ENCODE measurements at places on chromosomes 3 and 15.

- DNase-seq = no peak
Observed at GRCh38 chr3:157906627-157907026, 199.6 kb downstream of the SHOX2 start.

GRCh38 chr3:190516416-190516815, 2.5 kb downstream of the IL1RAP start:
- no peak for DNase-seq

- no peak for DNase-seq
Observed at GRCh38 chr3:150443331-150443741, 35.2 kb downstream of the TSC22D2 start.

DNA sequence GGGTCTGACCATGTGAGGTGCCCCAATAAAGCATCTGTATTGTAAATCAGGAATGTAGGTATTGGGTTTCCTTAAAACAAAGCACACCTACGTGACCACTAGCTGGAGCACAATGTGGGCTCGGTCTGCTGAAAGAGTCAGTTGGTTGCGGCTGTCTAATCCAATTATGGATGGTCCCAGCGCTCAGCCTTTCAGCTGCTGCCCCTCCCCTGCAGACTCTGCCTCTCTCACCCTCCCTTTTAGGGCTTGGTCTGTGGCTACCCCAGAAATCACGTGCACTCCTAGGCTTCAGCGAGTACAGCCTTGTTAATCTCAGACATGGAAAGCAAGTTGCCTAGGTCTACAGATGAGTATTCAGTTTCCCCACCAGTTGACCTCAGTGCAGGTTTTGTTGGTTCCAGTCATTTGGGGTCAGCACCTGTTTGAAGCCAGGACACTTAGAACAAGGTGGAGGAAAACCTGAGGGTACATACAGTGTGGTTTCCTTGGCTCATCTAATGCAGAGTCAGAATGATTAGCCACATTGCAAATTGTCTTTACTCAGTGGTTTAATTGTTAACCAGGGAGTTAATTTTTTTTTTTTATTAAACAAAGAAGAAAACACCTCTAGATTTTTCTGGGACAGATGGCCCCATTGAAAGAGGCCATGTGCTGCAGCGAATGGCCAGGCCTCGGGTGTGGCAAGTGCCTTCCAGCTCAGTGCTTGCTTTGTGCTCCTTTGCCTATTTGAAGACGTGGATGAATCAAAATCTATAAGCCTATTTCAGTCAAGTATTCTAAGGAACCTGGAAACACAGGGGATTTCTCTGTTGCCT, 137.7 kb downstream of the IGF1R start:
- no peak for DNase-seq

DNA sequence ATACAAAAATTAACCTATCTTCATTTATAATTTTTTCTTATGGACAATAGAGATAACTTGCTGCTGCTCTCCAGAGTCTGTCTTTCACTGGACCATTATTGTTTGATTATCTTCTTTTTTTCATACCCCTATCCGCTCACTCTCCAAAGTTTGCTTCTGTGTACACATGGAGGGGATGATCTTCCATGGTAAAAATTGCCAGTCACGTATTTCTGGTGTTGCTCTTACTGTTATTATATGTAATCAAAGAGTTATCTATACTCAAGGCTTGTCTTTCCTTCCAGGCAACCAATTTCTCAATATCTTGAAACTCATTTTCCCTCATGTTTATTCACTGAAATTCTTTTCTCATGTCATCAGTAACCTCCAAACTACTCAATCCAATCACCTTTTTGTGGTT, 817.8 kb upstream of the NECTIN3 start:
- no peak for DNase-seq

DNA sequence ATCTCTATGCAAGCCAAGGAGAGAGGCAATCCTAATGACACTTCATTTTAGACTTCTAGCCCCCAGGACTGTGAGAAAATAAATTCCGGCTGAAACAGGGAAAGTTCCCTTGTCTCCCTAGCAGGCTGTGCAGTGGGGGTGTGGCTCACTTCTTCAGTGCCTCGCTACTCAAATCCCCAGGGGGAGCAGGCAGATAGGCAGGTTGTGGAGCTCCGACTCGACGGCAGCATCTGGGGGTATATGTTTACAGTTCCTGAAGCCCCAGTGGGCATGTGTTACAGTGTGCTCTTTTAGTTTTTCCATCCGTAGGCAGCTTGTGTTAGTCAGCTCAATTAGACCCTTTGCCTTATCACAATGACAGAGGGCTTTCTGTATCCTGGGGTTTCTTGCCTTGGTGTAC, 836.5 kb downstream of the PDCD6IP start:
- no peak for DNase-seq

GRCh38 chr15:74788042-74788682, 6.3 kb downstream of the CSK start:
- DNase-seq = no peak

DNA sequence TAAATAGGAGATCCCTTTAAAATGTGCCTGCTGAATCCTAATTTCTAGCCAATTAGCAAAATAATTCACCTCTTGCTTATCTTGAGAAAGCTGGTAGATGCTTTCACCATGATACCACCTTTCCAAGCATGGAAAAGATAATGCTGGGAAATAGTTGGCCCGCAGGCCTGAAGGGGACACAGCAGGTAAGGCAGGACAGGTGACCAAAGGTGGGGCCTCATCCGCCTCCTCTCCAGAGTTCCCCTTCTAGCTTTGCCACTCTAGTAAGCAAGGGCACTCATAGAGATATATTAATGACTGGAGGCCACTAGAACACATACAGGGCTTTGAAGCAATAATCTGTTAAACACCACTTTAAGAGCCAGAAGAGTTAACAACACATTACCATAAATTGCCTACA, 45.5 kb downstream of the SATB1 start:
- DNase-seq = no peak

GRCh38 chr3:169203631-169204550, 459.6 kb downstream of the MECOM start:
- no peak for DNase-seq

DNA sequence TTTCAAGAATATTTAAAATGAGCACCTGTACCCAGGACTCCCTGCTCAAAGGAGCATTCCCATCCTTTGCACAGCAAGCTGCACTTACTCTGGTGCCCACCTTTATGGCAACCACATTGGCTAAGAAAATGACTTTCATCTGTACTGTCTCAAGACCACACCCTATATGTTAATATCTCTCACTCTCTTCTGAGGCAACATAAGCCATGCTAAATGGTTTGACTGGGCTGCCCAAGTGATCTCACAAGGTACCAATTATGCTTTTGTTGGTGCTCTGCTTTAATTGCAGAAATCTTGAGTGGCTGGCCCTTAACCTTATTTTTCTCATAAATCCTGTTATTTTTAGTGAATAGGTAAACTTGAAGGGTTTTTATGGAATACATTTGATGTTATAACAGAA, 17.7 kb downstream of the RYK start:
- no peak for DNase-seq

GRCh38 chr3:161600173-161600572, 103.6 kb downstream of the OTOL1 start:
- no peak for DNase-seq

DNA sequence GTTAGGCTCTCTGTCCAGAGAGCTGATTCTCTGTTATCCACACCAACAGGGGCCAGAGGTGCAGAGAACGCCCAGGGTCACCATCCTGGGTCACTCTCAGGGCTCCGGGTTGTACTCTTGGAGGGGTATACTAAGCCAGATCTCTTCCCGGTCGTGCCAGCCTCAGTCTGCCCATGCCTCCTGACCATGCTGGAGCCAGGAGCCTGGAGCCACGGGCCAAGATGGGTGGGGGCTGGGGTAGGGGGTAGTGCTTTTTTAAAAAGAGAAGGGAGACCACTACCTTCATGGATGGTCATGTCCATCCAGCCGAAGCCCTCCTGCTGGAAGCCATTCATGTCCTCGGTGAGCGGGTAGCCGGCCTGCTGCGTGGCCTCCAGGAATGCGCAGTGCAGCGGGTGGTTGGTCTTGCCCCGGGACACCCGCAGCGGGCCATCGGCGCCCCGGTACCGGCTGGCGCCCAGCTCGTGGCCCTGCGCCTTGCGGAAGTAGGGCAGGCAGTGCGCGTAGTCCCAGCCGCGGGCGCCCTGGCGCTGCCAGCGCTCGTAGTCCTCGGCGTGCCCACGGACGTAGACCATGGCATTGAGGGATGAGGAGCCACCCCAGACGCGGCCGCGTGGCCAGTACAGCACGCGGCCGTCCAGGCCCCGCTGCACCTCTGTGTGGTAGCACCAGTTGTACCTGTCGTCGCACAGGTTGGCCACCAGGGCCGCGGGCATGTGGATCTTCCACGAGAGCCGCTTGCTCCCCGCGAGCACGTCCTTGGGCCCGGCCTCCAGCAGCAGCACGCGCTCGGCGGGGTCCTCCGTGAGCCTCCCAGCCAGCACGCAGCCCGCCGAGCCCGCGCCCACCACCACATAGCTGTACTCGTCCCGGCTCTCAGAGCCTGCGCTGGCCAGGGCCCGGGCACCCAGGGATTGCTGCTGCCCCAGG, 22.9 kb downstream of the CHDH start:
- DNase-seq = no peak

- DNase-seq = no peak
Observed at GRCh38 chr3:170204509-170204908, 17.7 kb upstream of the PRKCI start.

- no peak for DNase-seq
Observed at GRCh38 chr3:18354701-18355100, 70.4 kb downstream of the SATB1 start.

GRCh38 chr3:15558581-15558980, 37.1 kb upstream of the COLQ start:
- no peak for DNase-seq

DNA sequence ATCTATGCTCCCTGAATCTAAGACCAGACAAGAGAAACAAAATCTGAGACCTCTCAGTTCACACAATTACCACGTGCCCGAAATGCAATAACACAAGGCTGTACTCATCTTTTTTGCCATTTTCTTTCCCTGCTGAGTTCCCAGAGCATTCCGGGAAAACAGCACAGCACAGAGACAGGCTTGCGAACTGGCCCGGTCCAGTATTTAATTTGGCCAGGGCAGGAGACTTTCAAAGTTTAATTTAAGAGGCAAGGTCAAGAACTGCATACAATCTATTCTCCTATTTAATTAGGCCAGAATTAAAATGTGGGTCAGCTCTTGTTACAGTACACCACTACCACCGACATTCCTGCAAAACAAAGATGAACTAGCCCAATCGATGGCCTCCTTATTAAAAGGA, 87.5 kb upstream of the SNRPA1 start:
- no peak for DNase-seq

GRCh38 chr15:79900087-79900486, 3.3 kb upstream of the MTHFS start:
- DNase-seq = no peak

DNA sequence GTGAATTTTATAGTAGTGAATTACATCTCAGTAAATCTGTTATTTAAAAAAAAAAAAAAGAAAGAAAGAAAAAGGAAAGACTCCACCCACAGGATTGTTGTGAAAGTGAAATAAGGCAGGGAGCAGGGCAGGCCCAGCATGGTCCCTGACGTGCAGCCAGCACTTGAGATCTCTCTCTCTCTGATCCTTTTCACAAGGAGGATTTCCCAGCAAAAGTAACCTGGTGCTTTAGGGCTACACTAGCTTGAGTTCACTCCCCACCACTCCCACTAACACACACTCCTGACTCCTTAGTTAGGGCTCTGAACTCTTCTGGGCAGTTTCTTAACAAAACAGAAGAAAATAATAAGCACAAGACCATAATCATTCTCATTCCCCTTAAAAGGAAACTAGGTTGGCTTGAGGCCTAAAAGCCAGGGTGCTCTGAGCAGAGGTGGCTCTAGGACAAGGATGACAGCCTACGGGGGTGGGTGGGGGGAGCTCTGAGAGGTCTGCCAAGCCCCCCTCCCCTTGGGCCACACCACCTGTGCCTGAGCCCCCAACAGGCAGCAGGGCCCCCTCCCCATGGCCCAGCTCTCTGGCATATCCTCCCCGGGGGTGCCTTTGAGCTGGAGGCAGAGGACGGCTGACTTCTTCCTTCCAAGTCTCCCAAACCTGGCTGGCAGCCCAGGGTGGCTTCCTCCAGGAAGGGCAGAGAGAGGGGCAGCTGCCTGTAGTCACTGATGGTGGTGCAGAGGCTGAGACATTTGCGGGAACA, 856 bp downstream of the TMEM40 start:
- no peak for DNase-seq

DNA sequence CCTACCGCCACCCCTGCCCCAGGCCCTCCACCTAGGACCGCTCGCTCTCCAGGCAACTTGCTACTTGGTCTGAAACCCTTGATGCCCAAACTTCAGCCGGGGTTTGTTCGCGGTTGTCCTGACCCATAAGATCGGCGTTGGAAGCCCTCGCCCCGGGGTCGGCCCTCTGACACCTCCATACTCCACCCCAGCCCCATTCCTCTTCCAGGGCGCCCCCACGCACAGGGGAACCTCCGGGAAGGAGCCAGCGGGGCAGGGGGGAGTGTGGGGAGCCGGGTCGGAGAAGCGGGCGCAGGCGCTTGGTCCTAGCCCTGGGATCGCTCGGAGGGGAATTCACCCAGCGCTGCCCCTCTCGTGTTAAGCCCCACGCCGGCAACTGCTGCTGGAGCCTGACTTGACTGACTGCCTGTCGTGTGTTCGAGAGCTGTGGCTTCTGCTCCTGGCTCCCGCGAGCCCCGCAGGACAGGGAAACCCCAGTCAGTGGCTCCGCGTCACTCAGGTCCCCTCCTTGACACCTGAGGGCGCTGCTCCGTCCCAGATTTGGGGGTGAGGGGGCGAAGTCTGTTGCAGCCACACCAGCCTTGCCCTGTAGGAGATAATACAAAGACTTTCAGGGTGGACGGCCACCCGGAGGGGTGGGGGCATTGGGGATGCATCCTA, 675 bp downstream of the RYR3 start:
- DNase-seq = no peak

DNA sequence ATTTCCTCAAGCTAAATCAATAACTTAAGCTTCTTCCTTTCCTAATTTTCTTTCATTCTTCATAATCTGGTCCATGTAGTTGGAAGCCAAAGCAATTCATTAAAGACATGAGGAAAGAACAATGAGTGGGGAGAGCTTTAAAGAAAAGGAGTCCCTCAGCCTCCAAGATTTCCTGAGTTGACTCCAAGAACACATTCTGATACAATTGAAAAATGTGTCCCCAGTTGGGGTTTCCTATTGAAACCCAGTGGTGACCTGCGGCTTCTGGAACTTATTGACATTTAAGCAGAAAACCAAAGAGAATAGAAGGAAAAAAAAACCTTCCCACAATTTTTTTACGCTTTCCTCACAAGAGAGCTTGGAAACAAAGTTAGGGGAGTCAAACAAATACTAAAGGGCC, 37.0 kb downstream of the ATP8B4 start:
- DNase-seq = no peak

DNA sequence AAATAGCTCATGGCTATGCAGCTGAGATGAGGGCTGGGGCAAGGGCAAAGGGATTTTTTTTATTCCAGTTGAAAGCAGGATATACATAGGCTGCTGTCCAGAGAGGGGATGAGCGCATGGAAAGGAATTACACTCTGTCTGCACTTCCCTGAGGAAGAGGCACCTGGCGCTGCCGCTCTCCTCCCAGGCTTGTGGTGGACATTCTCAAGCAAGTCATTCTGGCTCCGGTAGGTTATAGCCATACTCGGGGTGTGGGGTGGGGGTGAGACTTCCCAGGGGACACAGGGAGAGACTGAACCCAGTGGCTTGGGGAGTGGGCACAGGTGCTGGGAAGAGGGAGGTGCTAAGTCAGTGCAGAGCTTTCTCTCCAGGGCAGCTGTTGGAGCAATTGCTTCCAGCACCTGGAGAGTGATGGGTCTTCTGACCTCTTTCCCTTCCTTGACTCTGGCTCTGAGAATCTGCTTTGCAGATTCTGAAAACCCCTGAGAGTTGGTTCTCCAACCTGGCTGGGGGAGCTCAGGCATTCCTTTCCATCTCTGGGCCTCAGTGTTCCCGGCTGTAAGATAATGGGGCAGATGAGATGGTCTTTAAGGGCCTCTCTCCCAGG, 24.3 kb downstream of the CYP8B1 start:
- no peak for DNase-seq

- no peak for DNase-seq
Observed at GRCh38 chr3:160676547-160677303, at the start of gene ARL14. ARL14 (plus strand) TSS chr3:160677160; CDS start chr3:160677347, 187 bp downstream.
